ENCODE measurements at places on chromosomes 5 and 9.

DNA sequence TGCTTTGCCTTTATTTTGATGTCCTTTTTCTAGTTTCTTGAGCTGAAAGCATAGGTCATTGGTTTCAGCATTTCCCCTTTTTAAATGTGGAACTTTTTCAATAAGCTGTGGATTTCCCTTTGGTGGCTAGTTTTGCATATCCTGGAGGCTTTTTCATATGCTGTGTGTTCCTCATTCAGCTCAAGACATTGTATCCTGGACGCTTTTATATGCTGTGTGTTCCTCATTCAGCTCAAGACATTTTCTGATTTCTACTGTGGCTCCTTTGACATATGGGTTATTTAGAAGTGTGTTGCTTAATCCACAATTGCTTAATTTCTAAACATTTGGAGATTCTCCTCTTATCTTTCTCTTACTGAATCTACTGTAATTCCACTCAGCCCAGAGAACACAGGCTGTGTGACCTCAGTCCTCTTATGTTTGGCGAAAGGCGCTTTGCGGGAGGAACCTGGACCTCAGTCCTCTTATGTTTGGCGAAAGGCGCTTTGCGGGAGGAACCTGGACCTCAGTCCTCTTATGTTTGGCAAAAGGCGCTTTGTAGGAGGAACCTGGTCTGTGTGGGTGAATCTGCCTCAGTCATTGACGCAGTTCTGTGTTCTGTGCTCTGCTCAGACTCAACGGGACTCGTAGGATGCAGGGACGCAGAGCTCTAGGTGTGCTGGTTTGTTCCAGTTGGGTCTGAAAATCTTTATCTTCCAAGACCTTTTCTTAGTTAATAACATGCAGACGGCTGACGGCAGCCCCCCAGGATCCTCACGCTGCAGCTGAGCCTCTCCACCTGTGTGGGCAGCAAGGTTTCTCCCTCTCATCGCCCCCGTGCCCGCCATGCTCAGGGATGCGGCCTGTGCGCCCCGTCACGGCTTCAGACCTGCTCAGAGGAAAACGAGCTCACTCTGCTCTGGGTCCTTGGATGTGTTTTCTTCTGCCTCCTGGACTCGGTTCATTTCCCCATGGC, 6.0 kb upstream of the SLC9A3 start:
- no peak for DNase-seq

- DNase-seq, result no peak
These were observed 7.1 kb upstream of the DOCK2 start for GRCh38 chr5:169629847-169630548.

DNA sequence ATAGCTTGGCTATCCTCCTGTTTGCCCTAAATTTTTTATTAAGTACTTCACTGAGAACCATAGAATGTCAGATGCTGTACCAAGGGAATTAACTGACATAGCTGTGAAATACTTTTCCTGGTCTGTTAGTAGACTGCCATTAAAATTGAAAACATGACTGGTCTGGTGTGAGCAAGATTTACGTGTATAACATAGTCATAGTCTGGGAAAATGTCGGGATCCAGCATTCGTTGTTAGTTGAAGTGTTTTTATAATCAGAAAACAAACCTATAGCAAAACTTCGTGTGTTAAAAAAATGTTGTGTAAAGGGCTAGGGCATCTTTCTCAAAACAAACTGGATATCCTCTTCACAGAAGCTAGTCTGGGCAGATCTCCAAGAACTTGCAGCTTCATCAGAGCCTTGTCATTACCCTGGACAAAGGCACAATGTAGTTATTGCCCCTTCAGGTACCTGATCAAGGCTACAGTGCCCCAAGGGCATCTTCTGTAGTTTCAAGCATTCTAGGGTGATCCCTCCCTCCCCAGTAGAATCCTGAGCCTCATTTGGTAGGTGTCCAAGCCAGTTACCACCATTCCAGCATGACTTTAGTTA, 454.2 kb upstream of the SGCD start:
- DNase-seq, result no peak

GRCh38 chr5:2375757-2376250, 375.7 kb downstream of the IRX2 start:
- no peak for DNase-seq

GRCh38 chr9:124457079-124457886, 7.0 kb downstream of the ADGRD2 start:
- DNase-seq, result no peak

DNA sequence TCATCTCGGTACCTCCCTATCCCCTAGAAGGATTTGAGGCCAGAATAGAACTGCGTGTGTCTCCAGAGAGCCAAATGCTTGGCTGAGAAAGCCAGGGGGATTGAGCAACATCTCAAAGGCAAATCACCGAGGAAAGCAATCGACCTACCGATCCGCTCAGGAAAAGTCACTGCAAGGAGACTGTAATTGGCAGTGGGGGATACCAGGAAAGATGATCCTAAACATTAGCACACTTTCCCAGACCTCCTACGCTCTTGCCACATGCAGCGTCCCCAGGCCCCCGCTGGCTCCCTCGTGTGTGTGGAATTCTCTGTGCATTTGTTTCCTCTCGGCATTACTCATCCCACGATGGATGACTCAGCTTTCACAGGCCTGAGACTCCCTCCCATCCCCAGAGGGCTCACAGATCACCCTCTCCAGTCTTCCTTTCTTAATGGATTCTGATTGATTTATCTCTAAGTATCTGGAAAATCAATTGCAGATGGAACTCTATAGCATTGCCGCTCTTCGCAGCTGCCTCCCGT, 82.2 kb upstream of the ICE1 start:
- no peak for DNase-seq

DNA sequence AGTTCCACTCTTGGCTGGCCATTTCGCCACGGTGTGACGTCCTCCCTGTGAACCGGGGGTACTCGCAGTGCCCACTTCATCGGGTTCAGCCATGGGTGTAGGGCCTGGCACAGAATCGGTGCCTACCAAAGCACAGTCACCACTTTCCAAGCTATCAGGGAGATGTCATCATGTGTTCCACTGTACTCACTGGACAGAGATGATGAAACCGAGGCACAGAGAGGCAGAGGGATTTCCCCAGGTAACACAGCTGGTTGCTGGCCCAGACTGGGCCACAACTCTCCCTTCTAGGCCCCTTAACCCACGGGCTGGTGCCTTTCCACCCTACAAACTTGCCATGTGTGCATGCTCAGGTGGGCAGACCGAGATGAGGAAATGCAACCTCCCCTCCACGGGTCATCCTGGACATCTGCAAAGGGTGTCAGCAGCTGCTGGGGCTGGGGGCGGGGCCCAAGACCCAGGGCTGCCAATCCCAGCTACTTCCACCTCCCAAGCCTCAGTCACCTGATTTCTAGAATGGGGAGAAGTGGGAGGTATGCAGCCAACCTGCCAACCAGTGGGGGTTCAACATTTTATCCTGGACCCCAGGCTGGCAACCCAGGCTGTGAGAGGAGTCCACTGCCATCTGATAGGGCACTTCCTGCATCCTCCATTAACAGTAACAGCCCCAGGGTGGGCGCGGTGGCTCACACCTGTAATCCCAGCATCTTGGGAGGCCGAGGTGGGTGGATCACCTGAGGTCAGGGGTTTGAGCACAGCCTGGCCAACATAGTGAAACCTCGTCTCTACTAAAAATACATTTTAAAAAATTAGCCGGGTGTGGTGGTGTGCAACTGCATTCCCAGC, 893 bp upstream of the SH2D3C start:
- no peak for DNase-seq

GRCh38 chr5:1037123-1037670, 28.6 kb downstream of the NKD2 start:
- DNase-seq, result no peak

DNA sequence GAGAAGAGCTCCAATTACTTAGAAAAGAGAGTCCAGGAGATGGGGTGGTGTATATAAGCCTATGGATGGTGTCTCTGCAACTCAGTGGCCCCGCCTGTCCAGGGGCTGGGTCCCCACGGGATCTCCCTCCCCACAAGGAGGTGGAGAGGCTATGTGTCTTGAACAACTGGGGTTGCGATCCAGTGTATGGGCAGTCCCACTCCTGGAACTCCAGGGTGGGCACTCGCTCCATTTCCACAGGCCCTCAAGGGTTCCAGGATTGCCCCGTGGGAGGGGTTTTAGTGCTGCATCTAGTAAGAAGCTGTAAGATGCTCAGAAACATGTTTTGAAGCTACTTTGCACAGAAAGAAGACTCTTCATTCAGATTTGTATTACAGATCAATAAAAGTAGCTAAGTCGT, 558 bp upstream of the SMAD5 start:
- DNase-seq, result peak; percentile 48

DNA sequence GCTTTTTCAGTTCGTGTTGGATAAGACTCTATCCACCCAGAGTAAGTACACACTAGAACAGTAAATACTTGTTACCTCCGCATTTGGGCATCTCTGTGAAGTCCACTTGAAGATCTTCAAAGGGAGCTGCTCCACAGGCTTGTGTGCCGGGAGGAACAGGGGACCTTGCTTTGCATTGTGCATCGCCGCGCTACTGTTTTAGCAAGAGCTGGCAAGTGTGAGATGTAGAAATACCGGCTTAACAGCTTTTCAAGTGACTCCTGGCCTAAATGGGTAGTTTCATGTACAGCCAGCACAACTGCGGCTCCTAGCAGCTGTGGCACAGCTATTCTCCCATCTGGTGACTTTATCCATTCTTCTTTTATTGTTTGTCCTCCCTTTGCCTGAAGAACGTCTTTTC, 8.4 kb upstream of the ZNF354C start:
- DNase-seq, result no peak

- no peak for DNase-seq
These were observed 74.3 kb downstream of the DCP2 start for GRCh38 chr5:113050721-113051382.

GRCh38 chr9:3793971-3794383, 268.2 kb upstream of the RFX3 start:
- DNase-seq, result no peak

- DNase-seq, result no peak
These were observed 153.9 kb downstream of the PRELID2 start for GRCh38 chr5:145681216-145681615.

DNA sequence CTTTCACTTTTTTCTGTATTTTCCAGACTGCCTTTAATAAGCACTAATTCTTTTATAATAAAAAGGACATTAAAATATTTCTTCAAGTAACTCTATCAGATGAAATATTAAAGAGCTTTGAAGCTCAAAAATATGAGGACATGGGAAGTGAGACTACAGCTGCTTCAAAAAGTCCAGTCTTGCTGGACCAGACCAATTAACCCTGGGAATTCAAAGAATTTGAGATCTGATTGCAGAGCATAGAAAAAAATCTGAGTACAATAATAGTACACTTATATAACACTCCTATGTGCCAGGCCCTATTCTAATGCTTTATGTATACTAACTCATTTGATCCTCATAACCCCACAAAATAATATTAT, 9.8 kb downstream of the TMEM245 start:
- DNase-seq, result no peak

DNA sequence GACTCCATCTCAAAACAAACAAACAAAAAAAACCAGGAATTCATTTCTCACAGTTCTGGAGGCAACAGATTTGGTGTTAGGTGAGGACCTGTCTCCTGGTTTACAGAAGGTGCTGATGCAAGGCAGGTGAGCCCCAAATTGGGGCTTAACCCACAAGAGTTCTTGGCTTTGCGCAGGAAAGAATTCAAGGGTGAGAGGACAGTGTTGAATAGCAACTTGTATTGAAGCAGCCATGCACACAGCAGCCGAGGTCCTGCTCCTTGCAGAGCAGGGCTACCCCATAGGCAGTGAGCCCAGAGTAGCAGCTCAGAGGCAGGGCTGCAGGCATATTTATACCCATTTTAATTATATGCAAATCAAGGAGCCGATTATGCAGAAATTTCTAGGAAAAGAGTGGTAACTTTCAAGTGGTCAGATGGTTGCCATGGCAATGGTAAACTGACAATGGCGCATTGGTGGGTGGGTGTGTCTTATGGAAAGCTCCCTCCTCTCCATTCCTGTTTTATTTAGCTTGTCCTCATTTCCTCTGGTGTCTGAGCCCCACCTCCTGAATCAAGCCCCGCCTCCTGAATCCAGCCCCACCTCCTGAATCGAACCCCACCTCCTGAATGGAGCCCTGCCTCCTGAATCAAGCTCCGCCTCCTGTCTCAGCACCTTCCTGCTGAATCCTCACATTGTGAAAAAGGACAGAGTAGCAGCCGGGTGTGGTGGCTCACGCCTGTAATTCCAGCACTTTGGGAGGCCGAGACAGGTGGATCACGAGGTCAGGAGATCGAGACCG, 34.5 kb upstream of the COL5A1 start:
- no peak for DNase-seq

GRCh38 chr5:177568326-177568725, 14.0 kb upstream of the FAM193B start:
- DNase-seq, result no peak

GRCh38 chr5:10518347-10518746, 45.5 kb upstream of the ANKRD33B start:
- DNase-seq, result no peak

DNA sequence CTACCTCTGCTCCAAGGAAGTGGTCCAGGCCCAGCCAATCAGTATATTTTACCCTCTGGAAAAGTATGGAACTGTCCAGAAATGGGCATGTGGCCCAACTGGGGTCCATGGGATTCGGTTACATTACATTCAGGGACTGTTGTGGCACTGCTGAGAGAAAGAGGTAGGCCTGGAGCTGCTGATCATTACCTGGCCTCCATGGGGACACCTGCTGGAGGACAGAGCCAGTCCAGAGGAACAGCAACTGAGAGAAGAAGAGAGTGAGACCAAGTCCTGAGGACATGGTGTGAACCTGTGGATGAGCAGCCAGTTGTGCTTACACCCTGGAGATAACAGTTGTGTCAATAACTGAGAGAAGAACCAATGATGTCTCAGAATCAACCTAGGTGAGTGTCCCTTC, 48.2 kb downstream of the HMHB1 start:
- DNase-seq, result no peak

DNA sequence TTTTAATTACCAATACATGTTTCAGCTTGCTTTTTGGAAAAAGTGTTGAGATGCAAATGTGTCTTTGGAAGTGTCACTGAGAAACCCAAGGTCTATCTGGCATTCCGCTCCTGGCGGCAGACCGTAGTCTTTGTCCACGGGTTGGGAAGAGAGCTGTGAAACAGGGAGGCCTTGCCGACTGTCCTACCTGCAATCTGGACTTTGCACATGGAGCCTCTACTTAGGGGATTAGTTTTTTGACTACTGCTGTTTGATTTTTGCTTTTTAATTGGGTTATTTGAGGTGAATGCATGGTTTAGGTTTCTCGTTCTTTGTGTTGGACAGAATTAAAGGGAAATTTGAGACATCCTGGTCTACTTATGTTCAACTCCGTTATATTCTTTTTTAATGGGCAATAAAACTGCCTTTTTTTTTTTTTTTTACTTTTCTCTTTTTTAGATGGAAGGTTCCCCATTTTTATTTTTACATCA, 25.7 kb downstream of the TRIO start:
- no peak for DNase-seq

GRCh38 chr5:62886603-62887315, 308.1 kb downstream of the LRRC70 start:
- DNase-seq, result no peak
